CD4-positive, alpha-beta T cell treated with Interleukin-4 for 4 hours (primary cell): ENCODE measurements at places on chromosomes 12 and 14.

GRCh38 chr14:92890830-92891588 lies 31.9 kb upstream of the CHGA start:
- peak; percentile 20 for DNase-seq

GRCh38 chr12:13007496-13008233 lies 7.6 kb upstream of the HEBP1 start:
- DNase-seq: no peak

- DNase-seq: peak; percentile 90
These were observed 107.7 kb downstream of the ARF6 start for GRCh38 chr14:50000380-50001150.

GRCh38 chr12:101703487-101703886 lies 6.0 kb downstream of the CHPT1 start:
- no peak for DNase-seq

GRCh38 chr12:80242321-80242720 lies 143.0 kb downstream of the OTOGL start:
- DNase-seq: no peak

- DNase-seq: no peak
These were observed 71.1 kb upstream of the MDM1 start for GRCh38 chr12:68403296-68403695.

DNA sequence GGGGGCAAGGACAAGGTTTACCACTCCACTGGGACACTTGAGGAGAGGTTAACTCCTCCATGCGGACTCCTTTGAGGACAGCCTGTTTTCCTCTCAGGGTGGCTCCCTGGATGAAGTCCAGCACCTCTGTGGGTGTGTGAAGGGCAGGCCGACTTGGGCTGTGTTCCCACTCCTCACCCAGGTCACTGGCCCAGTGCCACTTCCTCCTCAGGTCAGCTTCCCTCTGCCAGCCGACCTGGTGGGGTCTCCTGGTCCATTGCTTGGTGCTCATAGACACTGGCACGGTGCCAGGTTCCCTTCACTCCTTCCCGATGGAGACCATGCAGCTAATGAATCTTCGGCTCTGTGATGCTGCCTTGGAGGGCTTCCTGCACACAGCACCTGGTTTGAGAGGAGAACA lies 146.4 kb upstream of the RTL1 start:
- no peak for DNase-seq

DNA sequence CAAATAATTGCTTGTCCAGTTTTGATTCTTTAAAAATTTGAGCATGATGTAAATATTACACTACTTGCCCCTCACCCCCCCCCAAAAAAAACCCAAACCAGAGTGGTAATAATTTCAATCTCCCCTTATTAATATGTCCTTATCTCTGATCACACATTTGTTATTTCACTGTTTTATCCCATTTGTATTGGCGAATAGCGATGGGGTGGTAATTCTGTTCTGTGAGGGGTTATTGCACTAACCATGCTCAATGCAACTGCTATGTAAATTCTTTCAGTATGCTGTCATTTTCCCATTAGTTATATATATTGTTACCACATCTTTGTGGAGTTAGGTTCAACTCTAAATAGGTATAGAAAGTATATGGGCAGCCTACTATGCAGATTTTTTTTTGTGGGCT lies 1.1 kb downstream of the RIMKLB start:
- DNase-seq: no peak

DNA sequence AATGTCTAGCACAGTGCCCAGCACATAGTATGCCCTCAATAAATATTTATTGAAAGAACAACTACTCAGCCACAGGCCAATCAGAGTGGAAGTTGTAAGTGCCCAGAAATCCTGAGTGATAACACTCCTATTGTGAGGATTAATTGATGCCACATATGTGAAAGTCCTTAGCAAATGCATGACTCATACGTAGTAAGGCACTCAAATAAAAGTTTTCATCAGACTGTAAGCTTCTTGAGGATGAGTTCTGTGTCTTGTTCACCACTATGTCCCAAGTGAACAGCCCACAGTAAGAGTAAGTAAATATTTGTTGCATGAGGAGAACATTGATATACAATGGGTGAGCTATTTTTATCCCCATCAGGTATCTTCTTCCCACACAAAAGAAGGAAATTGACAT lies 24.7 kb upstream of the ANO6 start:
- DNase-seq: no peak

GRCh38 chr14:24339284-24340151 lies at the start of gene RIPK3:
TSS of gene RIPK3 (minus strand) at chr14:24339991. CDS start at chr14:24339826, 165 bp downstream.
- peak; percentile 70 for DNase-seq

DNA sequence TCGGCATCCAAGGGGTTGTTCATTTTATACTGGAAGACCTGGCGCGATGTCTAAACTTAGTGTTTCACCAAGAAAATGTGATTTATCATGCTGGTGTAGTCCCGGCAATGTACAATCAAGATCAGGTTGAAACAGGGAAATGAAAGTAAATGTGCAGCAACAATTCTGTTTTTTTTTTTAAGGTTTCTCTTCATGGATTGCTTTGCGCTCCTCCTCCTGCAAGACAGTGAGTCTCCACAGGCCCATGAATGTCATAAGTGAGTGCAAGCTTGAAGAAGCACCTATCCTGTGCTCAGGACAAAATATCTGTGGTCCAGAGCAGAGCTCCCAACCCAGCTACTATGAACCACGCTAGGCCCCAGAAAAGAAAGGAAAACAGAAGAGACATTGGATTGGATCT lies 143.4 kb downstream of the KCNK10 start:
- no peak for DNase-seq

DNA sequence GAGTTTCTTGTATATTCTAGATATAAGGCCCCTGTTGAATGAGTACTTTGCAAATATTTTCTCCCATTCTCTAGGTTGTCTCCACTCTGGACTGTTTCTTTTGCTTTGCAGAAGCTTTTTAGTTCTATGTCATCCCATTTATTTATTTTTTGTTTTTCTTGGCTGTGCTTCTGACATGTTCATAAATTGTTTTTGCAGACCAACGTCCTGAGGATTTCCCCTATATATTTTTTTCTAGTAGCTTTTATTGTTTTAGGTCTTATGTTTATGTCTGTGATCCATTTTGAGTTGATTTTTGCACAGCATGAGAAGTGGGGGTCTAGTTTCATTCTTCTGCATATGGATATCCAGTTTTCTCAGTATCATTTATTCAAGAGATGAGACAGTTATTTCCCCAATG lies 70.4 kb upstream of the BTG1 start:
- DNase-seq: no peak

GRCh38 chr12:122054842-122055520 lies 23.6 kb upstream of the MLXIP start:
- DNase-seq: no peak

GRCh38 chr12:90978117-90978770 lies 23.3 kb upstream of the CCER1 start:
- no peak for DNase-seq

- no peak for DNase-seq
These were observed 1080.7 kb downstream of the TRHDE start for GRCh38 chr12:73352826-73353225.

- no peak for DNase-seq
These were observed 85.7 kb downstream of the SLC6A15 start for GRCh38 chr12:84826925-84827324.

GRCh38 chr14:65421201-65421981 lies 8.9 kb downstream of the FUT8 start:
- no peak for DNase-seq

- DNase-seq: no peak
These were observed 45.8 kb downstream of the YAF2 start for GRCh38 chr12:42192258-42192657.

GRCh38 chr12:123763093-123763492 lies 992 bp downstream of the DNAH10 start:
- DNase-seq: no peak

GRCh38 chr12:66623455-66623854 lies 55.4 kb downstream of the GRIP1 start:
- no peak for DNase-seq
